ENCODE measurements at places on chromosomes 3 and 15.

GRCh38 chr3:34106879-34107278 is 308.4 kb downstream of the PDCD6IP start:
- DNase-seq = no peak

- no peak for DNase-seq
These were observed 100.2 kb downstream of the GHSR start for GRCh38 chr3:172347895-172348679.

GRCh38 chr15:53233801-53234200 is 443.7 kb upstream of the ONECUT1 start:
- no peak for DNase-seq

DNA sequence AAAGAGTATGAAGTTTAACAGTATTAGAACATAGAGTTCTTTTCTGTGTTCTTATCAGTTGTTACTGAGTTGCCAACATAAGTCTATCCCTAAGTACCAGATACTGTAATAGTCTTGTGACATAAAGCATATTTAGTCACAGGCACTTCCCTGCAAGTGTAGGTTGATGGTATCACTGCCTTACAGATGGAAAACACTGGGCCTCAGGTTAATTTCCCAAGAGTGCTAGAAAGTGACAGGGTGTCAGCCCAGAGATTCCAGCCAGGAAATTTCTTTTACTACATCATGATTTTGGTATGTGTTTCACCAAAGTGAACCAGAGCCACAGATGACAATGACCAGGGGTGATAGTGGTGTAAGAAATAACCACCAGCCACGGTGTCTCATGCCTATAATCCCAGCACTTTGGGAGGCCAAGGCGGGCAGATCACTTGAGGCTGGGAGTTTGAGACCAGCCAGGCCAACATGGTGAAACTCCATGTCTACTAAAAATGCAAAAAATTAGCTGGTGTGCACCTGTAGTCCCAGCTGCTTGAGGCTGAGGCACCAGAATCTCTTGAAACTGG is 3.2 kb downstream of the EIF1B start:
- no peak for DNase-seq

GRCh38 chr3:169146866-169147237 is 516.7 kb downstream of the MECOM start:
- no peak for DNase-seq

DNA sequence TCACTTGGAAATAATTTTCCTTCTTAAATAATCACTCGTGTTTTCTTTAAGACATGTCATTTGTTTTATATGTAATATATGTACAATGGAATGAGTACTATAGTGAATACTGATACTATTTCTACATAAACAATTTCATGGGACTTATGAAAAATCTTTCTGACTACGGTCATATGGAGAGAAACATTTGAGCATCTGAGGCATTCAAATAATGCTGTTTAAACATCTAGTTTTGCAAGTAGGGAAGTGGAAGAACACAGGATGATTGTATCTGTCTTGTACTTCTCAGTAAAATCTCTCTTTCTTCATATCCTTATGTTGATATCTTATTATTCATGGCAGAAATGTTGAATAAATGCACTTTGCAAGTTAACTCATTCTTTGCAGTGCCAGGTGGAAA is 599.5 kb upstream of the KCNMB2 start:
- DNase-seq = no peak

GRCh38 chr3:98563661-98564281 is 29.6 kb downstream of the CPOX start:
- no peak for DNase-seq

- DNase-seq = no peak
These were observed 223.3 kb downstream of the P3H2 start for GRCh38 chr3:189897406-189897805.

DNA sequence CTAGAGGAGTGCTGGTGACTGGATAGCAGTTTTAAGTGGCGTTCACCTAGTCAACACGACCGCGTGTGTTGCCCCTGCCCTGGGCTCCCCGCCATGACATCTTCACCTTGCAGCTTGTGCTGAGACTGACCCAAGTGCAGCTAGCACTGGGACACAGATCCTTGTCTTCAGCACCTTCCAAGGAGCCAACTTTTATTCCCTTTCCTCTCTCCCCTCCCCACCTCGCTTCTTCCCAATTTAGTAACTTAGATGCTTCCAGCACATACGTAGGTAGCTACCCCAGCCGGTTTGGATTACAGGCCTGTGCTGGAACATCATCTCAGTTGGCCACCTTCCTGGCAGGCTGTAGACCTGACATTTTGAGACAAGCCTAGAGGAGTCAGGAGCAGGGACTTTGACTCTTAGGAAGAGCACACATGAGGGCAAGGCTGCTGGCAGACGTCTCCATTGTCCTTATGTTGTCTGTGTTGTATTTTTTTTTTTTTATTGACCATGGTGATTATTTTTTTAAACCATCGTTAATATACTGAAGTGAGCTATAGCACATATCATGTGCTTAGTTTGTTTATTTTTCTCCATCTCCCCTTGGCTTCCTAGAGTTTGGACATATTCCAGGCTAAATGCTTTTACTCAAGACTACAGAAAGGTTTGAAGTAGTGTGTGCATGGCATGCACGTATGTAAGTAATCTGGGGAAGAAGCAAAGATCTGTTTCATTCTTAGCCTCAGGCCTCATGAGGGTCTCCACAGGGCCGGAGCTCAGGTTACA is 61.1 kb downstream of the AAGAB start:
- DNase-seq = no peak

GRCh38 chr15:51966192-51966591 is 5.4 kb downstream of the LEO1 start:
- DNase-seq = no peak

- no peak for DNase-seq
These were observed 7.7 kb downstream of the NR2F2 start for GRCh38 chr15:96338074-96338765.

- DNase-seq = no peak
These were observed 1.2 kb upstream of the FAM81A start for GRCh38 chr15:59436774-59437141.

- no peak for DNase-seq
These were observed 2.8 kb upstream of the LACTB start for GRCh38 chr15:63118854-63119253.

- no peak for DNase-seq
These were observed 300.1 kb upstream of the PROK2 start for GRCh38 chr3:72085036-72085435.

GRCh38 chr15:86852741-86853140 is 773.1 kb downstream of the AGBL1 start:
- DNase-seq = no peak

DNA sequence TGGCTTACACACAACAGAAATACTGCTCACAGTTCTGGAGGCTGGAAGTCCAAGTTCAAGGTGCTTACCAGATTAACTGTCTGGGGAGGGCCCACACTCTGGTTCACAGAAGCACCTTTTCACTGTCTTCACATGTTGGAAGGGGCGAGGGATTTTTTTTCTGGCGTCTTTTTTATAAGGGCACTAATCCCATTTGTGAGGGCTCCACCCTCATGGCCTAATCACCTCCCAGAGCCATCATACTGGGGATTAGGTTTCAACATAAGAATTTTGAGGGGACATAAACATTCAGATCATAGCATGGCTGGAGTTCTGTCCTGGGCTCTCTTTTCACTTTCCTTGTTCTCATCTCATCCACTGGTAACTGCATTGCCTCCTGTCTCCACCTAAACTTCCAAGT is 63.5 kb downstream of the IGF1R start:
- no peak for DNase-seq

DNA sequence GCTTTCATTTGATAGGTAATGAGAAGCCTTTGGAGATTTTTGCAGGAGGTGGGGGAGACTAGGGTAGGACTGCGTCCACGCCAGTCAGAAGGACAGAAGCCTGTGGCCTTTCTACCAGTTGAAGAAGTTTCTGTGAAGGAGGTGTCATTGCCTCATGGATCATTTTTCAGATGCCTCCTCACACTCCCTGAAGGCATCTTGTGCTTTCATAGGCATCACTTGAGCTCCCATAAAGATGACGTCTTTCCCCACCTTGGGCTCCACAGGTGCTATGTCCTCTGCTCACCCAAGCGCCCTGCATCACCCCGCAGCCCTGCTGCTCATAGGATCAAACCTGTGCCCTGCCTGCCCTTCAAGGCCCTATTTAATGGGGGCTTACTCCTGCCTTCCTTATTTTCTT is 7.5 kb upstream of the ITGA11 start:
- DNase-seq = no peak

GRCh38 chr3:113070072-113070640 is 79.4 kb downstream of the GTPBP8 start:
- DNase-seq = no peak

GRCh38 chr3:62874711-62875557 is at the start of gene CADPS:
Gene CADPS (minus strand): TSS chr3:62875416. CDS start chr3:62875029, 387 bp downstream.
- no peak for DNase-seq

- DNase-seq = no peak
These were observed 116.9 kb upstream of the BCHE start for GRCh38 chr3:165954171-165954570.

DNA sequence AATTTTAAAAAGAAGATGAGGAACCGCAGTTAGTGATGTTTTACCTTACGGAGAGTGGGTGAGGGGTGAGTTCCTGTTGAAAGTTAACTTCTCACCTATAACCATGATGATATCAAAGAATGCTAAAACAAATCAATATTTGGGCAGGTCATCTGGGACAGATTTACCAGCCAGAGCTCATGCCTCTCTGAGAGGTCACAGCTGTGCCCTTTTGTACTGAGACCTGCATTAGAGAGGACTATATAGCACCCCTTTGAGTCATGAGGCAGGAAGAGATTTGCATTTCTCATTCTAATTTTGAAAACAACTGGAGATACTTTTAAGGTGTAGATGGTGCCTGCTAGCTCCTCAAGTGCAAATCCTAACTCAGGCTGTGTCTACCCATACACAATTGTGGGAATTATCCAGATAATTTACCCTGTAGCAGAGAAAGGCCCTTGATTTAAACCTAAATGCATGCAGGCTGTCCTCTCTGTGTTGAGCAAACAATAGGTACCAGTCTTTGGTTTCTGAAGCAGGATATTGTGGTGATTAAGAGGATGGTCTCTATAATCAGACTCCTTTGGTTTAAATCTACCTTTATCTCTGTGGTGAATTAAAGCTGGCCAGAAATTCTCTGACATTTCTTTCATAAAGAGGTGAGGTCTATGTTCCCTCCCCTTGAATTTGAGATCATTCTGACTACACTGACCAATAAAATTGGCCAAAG is 5.8 kb upstream of the TM4SF4 start:
- DNase-seq = no peak

GRCh38 chr15:46413799-46414198 is 779.0 kb downstream of the SQOR start:
- DNase-seq = no peak

GRCh38 chr15:78620527-78621421 is at the start of gene CHRNA3:
Gene CHRNA3 (minus strand): TSS chr15:78620996. CDS start chr15:78620794, 202 bp downstream.
- no peak for DNase-seq

GRCh38 chr15:32959077-32959476 is 235.4 kb downstream of the FMN1 start:
- no peak for DNase-seq

- no peak for DNase-seq
These were observed 66.4 kb downstream of the PTPRG start for GRCh38 chr3:61627768-61628185.

- DNase-seq = no peak
These were observed 60.9 kb downstream of the TGFBR2 start for GRCh38 chr3:30667280-30667651.

GRCh38 chr15:31471731-31472430 is 145.2 kb downstream of the KLF13 start:
- no peak for DNase-seq

GRCh38 chr3:172580680-172581401 is 57.6 kb upstream of the TNFSF10 start:
- DNase-seq = no peak

GRCh38 chr3:85572426-85572825 is 613.6 kb downstream of the CADM2 start:
- DNase-seq = no peak

DNA sequence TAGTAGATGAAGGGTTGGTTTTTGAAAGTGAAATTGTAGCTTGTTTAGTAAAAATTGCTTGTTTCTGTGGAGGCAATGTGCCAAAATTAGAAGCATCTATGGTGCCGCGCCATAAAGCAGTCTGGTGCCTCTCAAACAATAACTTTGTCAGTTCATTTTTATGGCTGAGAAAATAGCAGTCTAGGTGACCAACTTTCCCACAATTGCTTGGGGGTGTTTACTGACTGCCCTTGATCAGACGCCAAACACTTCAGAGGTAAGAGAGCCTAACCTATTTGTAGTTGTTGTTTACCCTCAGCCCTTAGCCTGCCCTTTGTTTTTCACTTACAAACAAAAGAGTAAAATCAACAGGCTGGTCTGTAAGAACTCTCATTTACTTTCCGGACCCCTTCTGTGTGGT is 174.5 kb downstream of the FNDC3B start:
- no peak for DNase-seq

DNA sequence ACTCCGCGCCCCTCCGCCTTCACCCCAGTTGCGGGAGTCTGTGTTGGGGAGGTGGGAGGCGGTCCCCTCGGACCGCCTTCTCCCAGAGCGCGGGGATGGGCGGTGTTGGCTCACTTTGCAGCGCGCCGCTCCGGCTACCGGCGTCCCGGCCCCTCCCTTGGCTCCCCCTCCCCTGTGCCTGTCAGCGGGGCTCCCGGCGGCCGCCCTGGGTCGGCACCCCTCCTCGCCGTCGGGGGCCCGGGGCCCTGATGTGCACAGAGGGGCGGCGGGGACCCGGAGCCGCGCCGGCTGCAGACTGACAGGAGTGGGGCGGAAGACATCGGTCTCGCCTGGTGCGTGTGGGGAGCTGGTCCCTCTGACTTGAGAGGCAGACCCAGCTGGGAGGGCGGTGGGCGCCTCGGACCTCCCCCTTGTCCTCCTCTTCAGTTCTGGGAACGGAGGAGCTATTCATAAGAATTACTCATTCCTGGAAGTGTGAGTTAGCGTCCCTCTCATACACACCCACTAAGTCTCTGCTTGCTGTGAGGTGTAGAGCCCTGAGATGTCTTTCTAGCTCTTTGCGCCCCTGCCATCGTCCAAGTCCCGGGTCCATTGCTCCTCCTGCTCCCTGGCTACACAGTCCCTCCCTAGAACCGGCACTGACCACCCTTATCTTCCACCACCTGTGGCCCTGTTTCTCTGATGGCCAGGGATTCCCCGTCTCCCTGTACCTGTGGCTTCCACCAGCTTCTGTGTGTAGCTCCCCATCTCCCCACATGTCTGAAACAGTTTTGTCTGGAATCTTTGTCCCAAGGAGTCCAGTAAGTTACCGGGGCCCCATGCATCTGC is 42.3 kb upstream of the ROPN1 start:
- no peak for DNase-seq

GRCh38 chr15:63420333-63420747 is 38.7 kb upstream of the CA12 start:
- no peak for DNase-seq

Data from activated T-cell treated with anti-CD3 and anti-CD28 coated beads for 1 hour (primary cell).